Activated T-helper 1 cell treated with anti-CD3 and anti-CD28 coated beads, Interleukin-2, amount 50 U/mL, for 16 hours (primary cell): ENCODE measurements at places on chromosomes 11 and 22.

GRCh38 chr11:37203006-37203405 is 605.0 kb upstream of the RAG2 start:
- no peak for DNase-seq

GRCh38 chr22:29260031-29260560 is 7.7 kb downstream of the RHBDD3 start:
- DNase-seq = no peak

DNA sequence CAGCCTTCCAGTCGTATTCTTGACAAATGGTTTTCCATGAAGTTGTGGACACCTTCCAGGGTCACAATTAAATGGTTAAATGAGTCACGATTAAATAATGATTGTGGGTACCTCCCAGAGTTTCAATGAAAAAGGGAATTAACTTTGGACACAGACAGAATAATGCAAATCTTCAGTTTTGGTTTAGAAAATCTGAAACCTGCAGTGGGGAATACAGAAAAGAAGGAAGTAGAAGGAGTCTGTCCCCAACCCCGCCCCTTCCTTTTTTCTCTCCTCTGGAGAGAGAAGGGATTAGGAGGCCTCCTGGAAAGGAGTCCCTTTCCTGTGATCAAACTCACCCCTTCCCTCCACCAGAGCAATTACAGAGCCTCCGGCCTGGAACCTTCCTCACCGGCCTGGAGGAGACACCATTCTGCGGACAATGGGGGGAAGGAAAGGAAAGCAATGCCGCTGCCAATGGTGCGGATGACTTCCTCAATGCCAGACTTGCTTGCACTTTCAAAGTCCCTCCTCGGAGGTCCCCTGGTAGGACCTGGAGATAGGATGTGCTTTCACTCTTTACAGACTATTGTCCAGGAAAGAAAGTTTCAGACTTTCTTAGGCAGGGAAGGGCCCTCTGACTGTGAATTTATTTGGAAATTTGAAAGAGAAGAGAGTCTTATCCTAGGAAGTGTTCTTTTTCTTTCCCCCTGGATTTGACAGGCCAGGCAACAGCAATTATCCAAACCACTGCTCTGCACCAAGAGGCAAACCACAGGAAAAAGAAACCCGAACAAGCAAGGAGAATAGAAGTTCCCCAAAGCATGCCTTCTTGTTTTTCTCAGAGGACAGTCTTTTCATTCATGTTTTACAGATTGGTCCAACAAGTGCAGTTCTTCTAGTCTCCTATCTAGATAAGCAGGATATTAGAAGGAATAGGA is 86.8 kb downstream of the PTPRJ start:
- DNase-seq = no peak

DNA sequence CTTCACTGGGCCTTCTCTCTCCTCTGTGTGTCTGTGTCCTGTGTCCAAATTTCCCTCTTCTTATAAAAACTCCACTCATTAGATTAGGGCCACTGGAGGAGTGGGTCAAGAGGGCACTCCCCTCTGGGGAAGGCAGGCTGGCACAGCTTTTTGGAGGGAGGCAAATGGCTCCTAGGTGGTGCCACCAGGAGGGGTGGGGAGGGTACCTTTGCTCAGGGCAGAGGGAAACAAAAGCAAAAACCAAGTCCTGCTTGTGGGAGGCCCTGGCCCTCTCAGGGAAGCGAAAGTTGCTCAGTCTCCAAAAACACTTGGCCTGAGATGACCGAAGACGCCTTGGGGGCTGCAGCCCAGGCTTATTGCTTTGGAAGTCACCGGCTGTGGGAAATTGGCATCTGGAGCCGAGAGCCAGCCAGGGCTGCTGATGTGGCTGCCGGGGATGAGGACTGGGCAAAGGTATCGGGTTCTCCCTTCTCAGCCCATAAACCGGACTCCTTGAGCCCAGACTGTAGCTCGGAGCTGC is 48.2 kb upstream of the ANO1 start:
- DNase-seq = no peak

DNA sequence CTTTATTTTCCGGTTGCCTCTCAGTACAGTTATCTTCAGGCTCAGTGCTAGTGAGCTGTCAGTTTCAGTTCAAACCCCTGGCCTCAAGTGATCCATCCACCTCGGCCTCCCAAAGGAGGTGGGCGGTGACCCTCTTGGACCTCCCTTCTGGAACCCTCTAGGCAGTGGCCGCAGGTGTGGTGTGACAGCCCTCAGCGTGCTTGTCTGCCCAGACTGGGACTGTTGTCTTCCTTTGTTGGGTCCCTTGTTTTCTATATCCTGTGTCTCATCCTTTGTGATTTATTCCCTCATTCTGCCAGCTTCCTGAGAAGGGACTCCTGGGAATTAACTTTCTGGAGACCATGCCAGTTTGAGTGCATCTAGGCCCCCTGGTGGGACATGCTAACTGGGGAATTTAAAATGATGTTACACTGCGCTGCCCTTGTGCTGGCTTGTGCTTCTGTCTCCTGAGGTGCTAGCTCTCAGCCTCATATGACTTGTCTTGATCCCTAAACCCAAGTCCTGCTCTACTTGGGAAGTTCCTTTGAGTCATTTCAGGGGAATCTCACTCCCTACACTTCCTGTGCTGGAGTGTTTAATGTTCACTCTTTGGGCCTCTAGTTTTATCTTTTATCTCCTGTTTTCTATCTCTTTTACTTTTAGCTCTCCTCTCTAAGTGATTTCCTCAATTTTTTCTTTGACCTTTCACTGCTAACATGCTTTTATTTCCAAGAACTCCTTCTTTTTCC is 19.4 kb downstream of the MED15 start:
- DNase-seq = no peak

- no peak for DNase-seq
These were observed 8.8 kb downstream of the TXN2 start for GRCh38 chr22:36472689-36473088.

GRCh38 chr22:45271667-45272201 is 13.0 kb upstream of the UPK3A start:
- no peak for DNase-seq

GRCh38 chr11:87369888-87370287 is 332.2 kb downstream of the TMEM135 start:
- no peak for DNase-seq

- DNase-seq = no peak
These were observed 310.2 kb downstream of the DLG2 start for GRCh38 chr11:85316967-85317366.

DNA sequence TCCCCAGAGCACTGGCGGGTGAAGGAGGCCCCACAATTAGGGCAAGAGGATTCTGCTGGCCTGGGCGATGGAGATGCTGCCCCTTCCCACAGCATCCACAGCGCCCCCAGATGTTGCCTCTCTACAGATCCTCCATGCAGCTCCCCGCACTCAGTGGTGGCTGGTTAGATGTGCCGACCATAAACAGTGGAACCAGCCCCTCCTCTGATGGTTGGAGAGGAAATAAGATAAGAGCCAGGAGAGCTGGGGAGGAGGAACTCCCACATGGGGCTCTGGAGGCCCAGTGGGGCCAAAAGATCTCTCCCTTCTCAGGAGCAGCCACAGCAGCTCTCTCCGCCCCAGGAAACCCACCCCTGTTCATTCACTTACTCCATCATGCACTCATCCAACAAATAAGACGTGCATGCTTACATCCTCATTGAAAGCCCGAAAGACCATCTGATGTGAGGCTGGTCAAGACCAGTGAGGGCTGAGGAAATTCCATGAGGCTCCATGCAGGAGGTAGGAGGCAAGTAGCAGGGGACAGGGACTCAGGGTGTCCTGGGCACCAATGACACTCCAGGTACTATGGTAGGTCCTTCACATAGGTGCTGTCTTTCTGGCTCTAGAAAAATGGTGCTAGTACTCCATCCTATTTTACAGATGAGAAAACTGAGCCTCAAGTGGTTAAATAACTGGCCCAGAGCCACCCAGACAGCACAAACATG is 1.5 kb downstream of the PTGDR2 start:
- no peak for DNase-seq

- no peak for DNase-seq
These were observed 673.3 kb downstream of the CNTN5 start for GRCh38 chr11:99693941-99694492.

DNA sequence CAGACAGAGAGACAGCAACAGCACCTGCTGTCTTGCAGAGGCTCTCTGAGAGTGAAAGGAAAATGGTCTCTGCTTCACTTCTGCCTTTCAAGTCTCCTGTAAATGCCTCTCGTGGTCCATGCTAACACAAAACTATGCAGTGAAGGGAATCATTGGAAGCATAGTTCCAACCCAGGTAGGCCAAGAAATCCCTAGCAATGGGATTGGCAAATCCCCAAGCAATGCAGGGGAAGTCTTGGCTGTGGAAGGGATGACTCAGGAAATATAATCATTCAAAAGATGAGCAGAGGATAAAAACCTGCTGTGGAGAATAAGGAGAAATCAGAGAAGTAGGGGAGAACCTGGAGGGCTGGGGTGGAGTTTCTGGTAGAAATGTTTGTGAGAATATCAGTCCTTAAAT is 216.1 kb upstream of the ZBED5 start:
- no peak for DNase-seq

- no peak for DNase-seq
These were observed 59.2 kb downstream of the CACNG2 start for GRCh38 chr22:36644333-36644757.

- DNase-seq = no peak
These were observed 1430.7 kb downstream of the BRD1 start for GRCh38 chr22:48396785-48397530.

GRCh38 chr11:1390569-1391164 is 933 bp downstream of the BRSK2 start:
- DNase-seq = no peak

GRCh38 chr11:69686856-69687255 is 11.7 kb upstream of the LTO1 start:
- DNase-seq = no peak

DNA sequence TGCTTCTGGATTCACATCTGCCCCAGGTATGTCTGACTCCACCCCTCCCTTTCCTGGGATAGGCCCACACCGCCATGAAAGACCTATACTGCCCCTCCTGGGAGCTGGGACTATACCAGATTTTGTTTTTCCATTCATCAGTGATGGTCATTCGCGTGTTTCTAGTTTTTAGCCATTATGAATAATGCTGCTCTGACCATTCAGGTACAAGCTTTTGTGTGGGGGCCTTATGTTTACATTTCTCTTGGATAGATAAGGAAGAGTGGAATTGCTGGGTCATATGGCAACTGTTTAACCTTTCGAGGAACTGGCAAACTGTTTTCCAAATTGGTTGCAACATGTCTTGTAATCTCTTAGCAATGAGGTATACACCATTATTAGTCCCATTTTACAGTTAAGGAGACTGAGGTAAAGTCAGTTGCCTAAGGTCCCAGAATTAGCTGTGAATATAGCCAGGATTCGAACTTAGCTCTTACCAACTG is 1.2 kb upstream of the TBC1D10A start:
- DNase-seq = no peak

DNA sequence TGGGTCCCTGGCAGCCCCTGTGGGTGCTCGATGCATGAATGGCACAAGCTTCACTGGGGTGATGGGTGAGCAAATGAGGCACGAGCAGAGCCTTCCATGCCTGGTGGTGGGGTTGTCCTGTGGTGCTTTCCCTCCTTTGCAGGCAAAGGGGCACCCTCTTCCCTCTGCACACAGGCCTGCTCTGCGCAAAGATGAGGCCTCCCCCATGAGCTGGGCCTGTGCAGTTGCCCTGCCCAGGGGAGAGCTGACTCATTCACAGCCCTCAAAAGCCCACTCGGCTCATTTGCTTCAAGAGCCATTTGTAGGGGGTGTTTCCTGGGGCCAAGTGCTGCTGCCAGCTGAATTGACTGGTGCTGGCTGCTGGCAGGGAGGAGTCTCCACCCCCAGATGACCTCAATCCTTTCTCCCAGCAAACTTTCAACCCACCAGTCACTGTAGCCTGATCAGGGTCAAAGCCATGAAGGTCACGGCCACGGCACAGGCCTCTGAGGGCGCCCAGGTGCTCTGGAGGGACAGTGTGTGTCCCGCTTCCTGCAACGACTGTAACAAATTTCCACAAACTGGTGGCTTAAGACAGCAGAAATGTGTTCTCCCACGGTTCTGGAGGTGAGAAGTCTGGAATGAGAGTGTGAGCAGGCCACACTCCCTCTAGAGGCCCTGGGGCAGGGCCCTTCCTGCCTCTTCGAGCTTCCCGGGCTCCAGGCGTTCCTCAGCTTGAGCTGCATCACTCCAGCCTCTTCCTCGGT is 48.8 kb upstream of the ANO1 start:
- no peak for DNase-seq

DNA sequence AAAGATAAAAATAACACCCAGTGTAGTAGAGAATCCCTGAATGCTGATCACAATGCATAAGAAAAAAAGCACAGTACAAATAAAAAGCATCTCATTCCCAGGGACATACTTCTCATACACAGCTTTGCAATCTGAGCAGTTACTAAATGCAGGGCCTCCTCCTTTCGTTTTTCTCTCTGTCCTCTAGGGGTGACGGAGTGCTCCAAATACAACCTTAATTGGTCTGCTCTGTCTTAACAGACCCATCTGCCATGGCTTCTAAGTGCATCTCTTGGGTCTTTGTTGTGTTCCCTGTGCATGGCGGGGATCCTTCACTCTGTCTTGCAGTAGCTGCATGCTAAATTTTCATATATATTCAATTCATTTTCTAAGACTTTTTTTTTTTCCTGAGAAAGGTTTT is 1114.2 kb upstream of the RAG2 start:
- no peak for DNase-seq
